ENCODE measurements at places on chromosomes 6 and 20. TPM values are rescaled to one million over a fixed set of nuclear protein-coding genes. Genes with fewer than 3 reads are reported as not detected.

GRCh38 chr6:18302561-18303439 lies 38.5 kb upstream of the DEK start:
- DNase-seq, result no peak

DNA sequence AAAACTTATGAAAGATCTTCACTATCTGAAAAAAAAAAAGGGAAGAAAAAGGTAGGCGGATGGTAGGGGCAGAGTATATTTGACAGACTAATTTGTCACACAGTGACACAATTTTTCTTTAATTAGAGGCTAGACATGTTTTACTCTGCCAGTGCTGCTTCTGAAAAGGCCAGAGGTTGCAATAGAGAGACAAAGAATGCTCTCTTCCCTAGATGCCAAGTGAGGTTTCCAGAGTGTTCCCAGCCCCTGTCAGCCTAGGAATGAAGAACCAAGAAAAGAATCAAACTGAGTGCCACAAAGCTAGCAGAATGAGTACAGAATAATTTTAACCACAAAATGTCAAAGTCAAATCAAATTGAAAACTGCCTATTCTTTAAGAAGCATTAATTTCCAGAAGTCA lies 13.0 kb downstream of the PNISR start:
- no peak for DNase-seq

Gene C20orf144
- not detected for total RNA-seq

GRCh38 chr6:5261545-5262109 lies 314 bp downstream of the FARS2 start:
- DNase-seq, result no peak

DNA sequence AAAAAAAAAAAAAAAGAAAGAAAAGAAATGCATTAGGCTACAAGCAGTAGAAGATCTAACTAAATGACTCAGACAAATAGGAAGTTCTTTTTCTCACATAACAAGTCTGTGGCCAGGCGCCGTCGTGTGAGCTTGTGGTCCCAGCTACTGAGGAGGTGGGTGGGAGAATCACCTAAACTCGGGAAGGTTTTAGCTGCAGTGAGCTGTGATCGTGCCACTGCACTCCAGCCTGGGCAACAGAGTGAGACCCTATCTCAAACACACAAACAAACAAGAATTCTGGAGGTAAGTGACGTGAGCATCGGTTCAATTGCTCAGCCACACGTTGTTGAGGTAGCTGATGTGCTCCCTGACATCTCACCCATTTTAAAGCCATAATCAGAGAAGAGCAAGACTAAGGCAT lies 37.9 kb upstream of the SLC23A2 start:
- no peak for DNase-seq

DNA sequence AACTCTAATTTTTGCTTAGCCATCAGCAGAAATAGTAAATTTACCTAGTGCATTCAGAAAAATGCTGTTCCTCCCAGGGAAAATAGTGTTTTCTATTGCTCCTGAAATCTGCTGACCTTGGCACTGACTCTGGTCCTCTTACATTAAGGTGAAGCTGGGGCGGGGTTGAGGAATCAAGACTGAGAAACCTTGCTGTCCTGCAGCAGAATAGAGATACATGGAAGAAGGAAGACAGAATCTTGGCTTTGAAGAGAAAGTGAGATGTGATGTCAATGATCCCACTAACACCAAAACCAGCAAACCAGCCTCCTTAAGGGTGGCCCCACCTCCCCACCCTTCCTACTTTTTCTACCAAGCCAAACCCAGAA lies 840 bp upstream of the LY86 start:
- DNase-seq, result no peak

DNA sequence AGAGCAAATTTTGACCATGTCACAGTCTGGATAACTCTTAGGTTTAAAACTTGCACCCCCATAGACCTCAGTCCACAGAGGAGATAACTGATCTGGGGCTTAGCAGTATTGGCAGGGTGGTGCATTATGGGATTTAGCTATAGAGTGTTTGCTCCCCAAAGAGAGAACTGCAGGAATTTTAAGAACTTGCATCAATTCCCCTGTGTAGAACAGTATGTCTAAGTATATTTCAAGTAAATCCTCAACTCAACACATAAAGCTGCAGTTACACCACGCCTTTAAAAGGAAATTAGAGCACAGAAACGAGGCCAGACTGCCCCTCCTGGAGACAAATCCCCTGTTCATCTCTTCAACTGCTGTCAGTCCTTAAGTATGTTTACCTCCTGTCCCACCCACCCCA lies 144.9 kb downstream of the TRMT11 start:
- no peak for DNase-seq

GRCh38 chr20:47492284-47492683 lies 9.4 kb upstream of the NCOA3 start:
- no peak for DNase-seq

Gene FOXS1
- 0.07 TPM for total RNA-seq

- DNase-seq, result peak; percentile 39
Observed at GRCh38 chr6:108836061-108836460, 12.2 kb upstream of the ARMC2 start.

Gene PPP1R3D
- total RNA-seq, result 8.8 TPM

- no peak for DNase-seq
Observed at GRCh38 chr6:106757722-106758467, 128.5 kb downstream of the QRSL1 start.

DNA sequence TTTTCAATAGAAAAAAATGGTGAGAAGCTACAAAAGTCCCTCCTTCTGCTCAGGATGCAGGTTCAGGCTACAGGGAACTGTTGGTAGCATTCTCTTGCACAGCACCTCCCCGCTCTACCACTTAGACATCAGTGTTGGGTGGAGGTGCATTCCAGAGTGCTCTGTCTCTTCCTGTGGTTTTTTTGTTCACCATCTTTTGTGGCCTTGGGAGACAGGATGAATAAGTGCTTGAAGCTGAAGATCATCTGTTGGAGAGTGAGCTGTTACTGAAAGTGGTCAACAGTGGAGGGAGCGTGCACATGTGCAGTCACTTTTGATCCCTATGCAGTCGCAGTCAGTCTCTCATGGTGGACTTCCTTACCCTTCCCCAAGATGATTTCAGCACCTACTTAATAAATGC lies 16.6 kb upstream of the BTBD3 start:
- no peak for DNase-seq

Gene BFSP1
- total RNA-seq, result 0.99 TPM

Gene KDM1B
- 11.0 TPM for total RNA-seq

GRCh38 chr6:56430629-56431600 lies 183.5 kb upstream of the COL21A1 start:
- no peak for DNase-seq

GRCh38 chr6:90187437-90188121 lies 109.1 kb downstream of the BACH2 start:
- no peak for DNase-seq

DNA sequence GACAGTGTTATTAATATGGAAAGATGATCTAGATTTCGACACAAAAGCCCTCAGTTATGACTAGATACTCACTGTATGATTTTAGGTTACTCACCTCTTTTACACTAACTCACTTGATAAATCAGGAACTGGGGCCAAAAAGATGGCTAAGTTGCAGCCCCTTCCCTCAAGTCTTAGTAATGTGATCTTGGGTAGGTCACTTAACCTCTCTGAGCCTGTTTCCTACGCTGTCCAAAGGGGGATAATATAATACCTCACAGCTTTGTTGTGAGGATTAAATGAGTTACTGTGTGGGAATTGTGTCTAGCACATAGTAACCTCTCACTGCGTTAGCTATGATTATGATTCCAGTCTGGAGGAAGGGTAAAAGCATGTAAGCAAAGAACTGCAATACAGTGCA lies 1.3 kb downstream of the TTI1 start:
- DNase-seq, result no peak

DNA sequence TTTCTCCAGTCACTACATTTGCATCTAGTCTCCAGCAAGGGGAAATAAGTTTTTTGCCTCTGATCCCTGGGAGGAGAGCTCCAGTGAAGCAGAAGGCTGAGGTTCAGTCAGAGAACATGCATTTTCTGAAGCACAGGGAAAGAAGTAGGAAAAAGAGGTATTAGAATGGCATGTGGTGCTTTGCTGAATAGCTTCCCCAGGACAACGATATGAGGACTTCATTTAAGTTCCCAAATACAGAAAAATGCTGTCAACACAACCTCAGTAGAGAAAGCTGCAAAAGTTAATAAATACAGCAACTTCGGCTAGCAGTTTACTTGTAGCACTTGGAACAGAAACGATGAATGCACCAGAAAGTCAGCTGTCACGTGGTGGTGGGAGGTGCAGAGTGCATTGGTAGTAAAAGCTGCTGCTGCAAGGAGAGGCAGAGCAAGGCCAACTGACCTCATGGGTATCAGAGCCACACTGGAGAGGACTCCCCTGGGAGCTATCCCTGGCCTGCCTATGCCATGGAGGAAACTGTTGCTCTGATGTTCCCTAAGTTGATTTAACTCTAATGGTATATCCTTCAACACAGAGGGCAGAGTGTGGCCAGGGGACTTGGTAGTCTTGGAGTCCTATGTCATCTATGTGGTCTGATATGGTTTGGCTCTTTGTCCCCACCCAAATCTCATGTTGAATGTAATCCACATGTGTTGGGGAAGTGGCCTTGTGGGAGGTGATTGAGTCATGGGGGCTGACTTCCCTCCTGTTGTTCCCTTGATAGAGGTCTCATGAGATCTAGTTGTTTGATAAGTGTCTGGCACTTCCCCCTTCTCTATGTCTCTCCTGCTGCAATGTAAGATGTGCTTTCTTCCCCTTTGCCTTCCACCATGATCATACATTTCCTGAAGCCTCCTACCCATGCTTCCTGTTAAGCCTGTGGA lies 85.9 kb downstream of the ADTRP start:
- no peak for DNase-seq

- no peak for DNase-seq
Observed at GRCh38 chr20:45266977-45267376, 12.6 kb upstream of the SLPI start.

Gene TPX2
- 139 TPM for total RNA-seq
